WTC11 (cell line): ENCODE measurements at places on chromosomes 1 and 21. TPM values are rescaled to one million over a fixed set of nuclear protein-coding genes. Genes with fewer than 3 reads are reported as not detected.

DNA sequence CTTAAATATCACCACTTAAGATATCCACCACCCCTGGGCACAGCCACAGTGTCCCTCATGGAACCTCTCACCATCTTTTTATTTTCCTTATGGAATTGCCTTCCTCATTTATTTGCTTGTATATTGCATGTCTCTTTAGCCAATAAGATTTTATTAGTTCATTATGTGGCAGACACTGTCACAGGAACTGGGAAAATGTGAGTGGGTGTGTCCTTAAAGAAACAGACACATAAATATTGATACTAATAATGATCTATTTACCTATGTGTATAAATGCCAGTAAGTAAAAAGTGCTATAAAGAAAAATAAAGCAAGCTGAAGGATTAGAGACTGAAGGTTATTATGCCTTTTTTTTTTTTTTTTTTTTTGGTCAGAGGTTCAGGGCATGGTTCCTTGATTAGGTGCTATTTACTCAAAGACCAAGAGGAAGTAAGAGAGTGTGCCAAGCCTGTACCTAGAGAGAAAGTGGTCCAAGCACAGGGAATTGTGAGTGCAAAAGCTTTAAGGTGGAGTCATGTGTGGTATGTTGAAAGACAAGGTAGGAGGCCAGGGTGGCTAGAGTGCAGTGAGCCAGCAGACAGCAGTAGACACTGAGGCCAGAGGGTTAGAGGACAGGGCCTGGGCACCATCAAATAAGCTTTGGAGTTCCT lies 589.0 kb downstream of the USP25 start:
- DNase-seq, result no peak

DNA sequence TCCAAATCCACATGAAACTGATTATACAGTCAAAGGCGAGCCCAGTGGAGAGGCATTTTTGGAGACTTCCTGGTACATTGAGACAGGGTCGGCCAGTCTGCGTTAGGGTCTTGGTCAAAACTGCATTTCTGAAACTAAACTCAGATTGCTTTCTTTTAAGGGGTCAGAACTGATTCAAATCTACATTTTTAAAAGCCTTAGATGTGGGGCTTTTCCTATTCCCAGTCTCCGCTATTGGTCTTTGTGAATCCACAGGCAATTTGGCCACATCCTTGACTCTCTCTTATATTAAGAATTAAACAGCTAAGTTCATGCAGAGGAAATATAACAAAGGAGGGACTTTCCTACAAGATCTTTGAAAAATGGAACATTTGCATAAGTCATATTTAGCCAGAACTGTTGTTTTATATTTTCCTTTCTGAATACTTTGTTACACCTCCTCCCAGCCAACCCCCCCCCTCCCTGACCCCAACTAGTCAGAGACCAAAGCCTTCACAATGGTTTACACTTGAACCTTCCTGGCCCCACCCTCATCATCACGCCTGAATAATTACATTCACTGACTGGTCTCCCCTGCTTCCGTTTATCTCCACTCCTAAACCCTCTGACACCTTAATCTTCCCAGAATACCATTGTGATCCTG lies 30.9 kb downstream of the SELL start:
- no peak for DNase-seq

DNA sequence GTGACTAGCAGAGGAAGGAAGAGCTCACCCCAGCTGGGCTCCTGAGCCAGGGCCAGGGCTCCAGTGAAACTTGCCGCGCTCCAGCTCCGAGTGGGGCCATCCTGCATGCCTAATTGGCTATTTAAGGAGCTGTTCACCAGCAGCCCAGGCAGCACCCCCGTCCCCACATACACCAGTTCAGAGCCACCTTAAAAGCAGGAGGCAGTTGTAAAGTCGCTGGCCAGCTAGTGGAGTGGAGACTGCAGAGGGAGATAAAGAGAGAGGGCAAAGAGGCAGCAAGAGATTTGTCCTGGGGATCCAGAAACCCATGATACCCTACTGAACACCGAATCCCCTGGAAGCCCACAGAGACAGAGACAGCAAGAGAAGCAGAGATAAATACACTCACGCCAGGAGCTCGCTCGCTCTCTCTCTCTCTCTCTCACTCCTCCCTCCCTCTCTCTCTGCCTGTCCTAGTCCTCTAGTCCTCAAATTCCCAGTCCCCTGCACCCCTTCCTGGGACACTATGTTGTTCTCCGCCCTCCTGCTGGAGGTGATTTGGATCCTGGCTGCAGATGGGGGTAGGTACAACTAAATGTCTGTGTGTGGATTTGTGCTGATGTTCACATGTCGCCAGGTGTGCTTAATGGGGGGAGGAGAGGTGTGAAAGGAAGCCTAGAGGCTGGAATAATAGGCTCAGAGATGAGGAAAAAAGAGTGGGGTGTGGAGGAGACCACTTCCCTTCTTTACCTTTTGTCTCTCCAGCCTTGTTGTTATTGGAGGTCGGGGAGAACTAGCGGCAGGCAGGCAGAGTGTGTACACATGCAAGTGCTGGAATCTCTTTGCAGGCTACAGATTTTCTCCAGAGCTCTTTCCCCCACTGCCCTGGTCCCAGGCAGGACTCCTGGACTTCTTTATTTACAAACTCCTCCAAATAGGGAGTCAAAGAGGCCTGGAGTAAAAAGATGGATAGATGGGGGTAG lies at the start of gene CA14:
Gene CA14, plus strand, starts transcription at position 151 of the 962 bp plus-strand sequence. Its CDS starts 355 bp downstream, at position 506.
- DNase-seq, result peak; percentile 65

Gene ERI3
- 74.7 to 76.1 TPM (median 75.2 TPM) in 3 replicates for total RNA-seq

- DNase-seq, result no peak
Observed at GRCh38 chr1:191993549-191993948, 164.7 kb upstream of the RGS18 start.

Gene RGS4
- 0.41 to 3.2 TPM (median 0.92 TPM) in 3 replicates for total RNA-seq

DNA sequence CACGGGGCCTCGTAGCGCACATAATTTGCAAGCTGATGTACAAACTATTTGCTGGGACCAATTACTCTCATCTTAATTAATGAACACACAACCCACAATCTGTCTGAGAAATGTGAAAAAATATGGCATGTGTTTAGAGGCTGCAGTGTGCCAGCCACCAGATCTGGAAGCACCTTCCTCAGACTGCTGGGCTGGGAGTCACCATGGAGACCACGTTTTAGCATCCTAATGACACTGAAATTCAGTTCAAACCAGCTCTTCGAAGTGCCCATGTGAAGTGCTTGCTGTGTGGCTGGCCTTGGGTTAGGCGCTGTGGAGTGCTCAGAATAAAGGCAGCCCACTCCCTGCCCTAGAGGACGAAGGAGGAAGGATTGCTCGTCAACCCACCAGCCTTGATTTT lies 482.4 kb downstream of the OMA1 start:
- DNase-seq, result peak; percentile 20

- no peak for DNase-seq
Observed at GRCh38 chr1:111585447-111586086, 34.0 kb upstream of the RAP1A start.

DNA sequence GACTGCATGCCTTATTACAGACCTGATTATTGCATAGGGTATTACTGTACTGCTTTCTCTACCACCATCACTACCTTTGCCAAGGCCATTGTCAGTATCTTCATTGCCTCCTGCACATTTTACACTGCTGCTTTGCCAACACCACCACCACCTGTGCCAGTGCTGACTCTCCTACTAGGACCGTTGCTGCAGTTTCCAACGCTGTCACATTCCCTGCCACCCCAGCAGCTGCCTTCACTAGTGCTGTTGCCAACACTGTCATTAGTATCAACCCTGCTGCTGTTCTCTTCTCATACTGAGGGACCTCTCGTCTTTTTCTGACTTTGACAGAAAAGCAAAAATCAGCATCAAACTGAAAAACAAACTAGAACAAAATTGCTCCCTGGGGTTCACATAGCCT lies 394.9 kb upstream of the B3GALT2 start:
- no peak for DNase-seq

Gene TSSK3
- total RNA-seq, result 1.2 to 2.9 TPM (median 1.7 TPM) in 3 replicates

Gene IL22RA1
- 0.14 to 0.28 TPM (median 0.25 TPM) in 3 replicates for total RNA-seq

Gene LAD1
- 14.5 to 15.6 TPM (median 14.9 TPM) in 3 replicates for total RNA-seq

Gene UHMK1
- 18.3 to 20.0 TPM (median 18.8 TPM) in 3 replicates for total RNA-seq

Gene LCE1B
- not detected in 3 replicates for total RNA-seq

DNA sequence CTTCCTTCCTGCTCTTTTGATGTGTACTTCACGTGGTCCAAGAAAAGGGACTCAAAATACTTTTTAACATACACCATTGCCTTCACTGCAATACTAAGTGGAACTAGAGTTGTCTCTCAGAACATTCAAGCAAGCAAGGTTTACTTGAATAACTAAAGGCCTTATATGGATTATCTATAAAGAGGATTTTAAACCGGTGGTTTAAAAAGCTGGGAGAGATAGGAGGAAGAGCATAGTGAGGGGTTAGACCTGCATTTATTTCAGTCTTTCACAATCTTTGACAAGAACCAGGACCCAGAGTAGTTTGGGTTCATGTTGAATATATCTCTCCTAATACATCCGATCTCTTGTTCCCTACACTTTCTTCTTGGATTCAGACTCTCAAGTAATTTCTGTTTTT lies 6.9 kb downstream of the S1PR1 start:
- no peak for DNase-seq

DNA sequence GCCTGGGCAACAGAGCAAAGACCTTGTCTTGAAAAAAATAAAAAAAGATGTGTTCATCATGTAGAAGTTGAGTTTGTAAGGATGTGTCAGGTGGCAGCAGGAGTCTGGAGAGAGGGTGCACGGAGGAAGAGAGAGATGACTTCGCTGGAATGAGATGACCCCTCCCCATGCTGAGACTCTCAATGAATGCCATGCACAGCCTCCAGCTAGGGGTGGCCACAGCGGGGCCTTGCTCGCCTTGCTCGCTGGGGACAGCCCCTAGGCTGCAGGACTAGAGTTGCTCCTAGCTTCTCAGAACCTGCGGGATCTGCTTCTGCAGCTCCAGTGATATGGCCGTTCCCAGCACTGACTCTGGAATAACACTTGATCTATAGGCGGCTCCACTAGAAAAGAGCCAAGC lies 6.6 kb upstream of the C2CD2 start:
- DNase-seq, result no peak

Gene SFT2D2
- total RNA-seq, result 23.2 to 28.1 TPM (median 25.2 TPM) in 3 replicates

Gene SIPA1L2
- total RNA-seq, result 10.9 to 14.3 TPM (median 11.6 TPM) in 3 replicates

DNA sequence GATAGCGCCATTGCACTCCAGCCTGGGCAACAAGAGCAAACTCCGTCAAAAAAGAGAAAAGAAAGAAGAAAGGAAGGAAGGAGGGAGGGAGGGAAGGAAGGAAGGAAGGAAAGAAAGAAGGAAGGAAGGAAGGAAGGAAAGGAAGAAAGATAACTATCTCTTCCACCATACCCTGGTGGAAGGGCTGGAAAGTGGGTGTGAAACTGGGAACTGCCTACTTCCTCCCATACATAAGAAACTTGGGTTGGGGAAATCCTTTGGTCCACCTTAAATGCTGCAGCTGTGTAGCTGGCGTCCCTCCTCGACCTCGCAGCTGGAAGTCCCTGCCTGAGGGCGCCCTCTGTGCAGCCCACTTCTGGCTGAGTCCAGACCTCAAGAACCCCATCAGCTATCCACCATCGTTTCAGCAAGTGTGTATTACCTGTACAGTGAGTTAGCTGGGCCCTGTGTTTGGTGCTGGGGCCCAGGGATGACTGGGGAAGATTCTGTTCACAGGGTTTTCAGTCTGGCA lies 4.6 kb upstream of the FAM167B start:
- DNase-seq, result peak; percentile 23

- DNase-seq, result no peak
Observed at GRCh38 chr1:74513411-74514300, 1.2 kb upstream of the LRRC53 start.

GRCh38 chr1:205275916-205276688 lies 45.4 kb downstream of the NUAK2 start:
- DNase-seq, result no peak

- DNase-seq, result no peak
Observed at GRCh38 chr1:177257128-177257527, 86.4 kb downstream of the BRINP2 start.

- no peak for DNase-seq
Observed at GRCh38 chr1:81606656-81607055, 194.1 kb upstream of the ADGRL2 start.

DNA sequence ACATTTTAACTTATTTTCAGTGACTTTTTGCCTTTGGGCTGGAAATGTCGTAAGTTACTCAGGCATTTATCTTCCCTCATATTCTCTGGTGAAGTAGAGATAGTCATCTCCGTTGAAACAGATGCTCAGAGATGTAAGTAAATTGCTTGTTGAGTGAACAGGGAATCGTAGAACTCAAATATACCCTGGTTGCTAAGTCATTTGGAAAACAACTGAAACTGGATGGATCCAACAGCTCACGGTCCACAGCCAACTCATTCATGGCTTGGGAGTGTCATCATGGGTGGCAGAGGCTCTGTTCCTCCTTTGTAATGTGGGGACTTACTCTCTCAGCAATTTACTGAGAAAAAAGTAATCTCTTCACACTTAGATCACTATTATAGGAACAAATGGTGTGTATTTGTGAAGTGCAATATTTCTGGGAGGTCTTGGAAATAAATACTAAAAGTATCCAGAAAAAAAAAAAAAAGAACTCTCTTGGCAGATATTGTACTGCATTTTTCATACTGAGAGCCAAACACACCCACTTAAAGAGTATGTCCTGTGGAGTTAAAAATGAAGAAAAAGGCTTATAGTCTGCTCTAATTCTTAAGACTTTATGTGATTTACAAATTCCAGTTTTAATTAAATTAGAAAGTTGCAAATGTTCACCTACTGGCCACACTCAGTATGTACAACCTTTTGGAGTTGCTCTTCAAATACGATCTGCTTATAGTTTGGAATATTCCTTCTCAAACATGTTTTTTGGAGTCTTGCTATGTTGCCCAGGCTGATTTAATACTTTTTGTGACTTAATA lies 107.4 kb downstream of the LEPR start:
- DNase-seq, result no peak

- DNase-seq, result no peak
Observed at GRCh38 chr21:36702622-36702968, 3.7 kb downstream of the SIM2 start.

DNA sequence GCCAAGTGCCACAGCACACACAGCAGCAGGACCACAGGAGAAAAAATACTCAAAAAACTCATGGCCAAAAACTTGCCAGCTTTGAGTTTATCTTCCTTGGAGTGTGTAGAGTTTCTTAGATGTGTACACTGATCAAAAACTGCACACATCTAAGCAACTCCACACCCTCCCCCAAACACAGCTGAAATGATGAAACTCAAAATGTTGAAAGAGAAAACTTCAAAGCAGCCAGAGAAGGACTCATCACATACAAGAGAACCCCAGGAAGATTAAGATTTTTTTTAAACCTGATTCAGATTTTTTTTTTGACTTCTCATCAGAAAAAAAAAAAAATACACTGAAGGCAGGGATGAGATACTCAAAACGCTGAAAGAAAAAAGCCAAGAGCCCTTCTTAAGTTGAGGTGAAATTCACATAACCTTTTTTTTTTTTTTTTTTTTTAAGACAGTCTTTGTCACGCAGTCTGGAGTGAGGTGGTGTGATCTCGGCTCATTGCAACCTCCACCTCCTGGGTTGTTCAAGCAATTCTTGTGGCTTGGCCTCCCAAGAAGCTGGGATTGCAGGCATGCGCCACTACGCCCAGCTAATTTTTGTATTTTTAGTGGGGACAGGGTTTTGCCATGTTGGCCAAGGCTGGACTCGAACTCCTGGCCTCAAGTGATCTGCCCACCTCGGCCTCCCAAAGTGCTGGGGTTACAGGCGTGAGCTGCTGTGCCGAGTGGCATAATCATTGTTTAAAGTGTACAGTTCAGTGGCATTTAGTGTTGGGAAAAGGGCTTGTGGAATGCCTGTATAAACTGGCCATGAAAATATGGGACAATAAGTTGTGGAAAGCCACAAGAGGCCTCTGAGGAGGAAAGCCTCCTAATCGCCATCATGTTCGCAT lies 20.9 kb upstream of the PDXK start:
- no peak for DNase-seq

- DNase-seq, result no peak
Observed at GRCh38 chr1:12678820-12679219, 34.9 kb downstream of the AADACL4 start.
